Stimulated activated CD4-positive, alpha-beta T cell treated with anti-CD3 and anti-CD28 coated beads, Interleukin-1b, Interleukin-23, amount 100 ng/mL, for 1 hour (primary cell): ENCODE measurements at places on chromosomes 2 and 18.

DNA sequence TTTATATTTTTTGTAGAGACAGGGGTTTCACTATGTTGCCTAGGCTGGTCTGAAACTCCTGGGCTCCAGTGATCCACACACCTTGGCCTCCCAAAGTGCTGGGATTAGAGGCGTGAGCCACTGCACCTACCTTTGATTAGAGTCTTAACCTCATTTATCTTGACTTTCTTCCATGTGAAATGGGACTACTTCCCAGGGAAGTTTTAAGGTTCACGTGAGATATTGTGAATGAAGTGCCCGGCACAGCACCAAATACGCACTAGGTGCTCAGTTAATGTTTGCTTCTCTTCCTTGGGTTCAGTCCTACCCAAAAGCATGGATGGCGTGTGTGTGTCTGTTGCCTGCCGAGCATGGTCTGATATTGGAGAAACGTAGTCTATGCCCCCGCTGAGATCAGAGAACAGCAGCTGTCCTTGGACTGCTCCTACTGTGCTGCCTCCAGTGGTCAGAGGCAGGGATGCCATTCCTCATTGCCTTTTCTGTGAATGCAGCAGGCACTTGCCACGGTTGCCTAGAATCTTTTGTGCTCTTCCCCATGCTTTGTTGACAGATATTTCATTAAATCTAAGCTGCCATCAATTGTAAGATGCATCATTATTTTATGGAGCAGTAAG, 12.3 kb upstream of the TFCP2L1 start:
- no peak for DNase-seq

DNA sequence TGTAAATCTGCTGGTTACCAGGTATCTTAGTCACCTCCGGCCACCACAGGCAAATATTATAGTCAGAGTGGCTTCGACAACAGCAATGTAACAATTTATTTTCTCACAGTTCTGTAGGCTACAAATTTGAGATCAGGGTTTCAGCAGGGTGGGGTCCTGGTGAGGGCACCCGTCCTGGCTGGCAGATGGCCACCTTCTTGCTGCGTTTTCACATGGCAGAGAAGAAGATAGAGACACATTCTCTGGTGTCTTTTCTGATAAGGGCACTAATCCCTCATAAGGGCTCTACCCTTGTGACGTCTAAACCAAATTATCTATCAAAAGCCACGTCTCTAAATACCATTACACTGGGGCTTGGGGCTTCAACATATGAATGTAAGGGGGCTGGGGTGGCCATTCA, 843.2 kb upstream of the FANCL start:
- DNase-seq = no peak

DNA sequence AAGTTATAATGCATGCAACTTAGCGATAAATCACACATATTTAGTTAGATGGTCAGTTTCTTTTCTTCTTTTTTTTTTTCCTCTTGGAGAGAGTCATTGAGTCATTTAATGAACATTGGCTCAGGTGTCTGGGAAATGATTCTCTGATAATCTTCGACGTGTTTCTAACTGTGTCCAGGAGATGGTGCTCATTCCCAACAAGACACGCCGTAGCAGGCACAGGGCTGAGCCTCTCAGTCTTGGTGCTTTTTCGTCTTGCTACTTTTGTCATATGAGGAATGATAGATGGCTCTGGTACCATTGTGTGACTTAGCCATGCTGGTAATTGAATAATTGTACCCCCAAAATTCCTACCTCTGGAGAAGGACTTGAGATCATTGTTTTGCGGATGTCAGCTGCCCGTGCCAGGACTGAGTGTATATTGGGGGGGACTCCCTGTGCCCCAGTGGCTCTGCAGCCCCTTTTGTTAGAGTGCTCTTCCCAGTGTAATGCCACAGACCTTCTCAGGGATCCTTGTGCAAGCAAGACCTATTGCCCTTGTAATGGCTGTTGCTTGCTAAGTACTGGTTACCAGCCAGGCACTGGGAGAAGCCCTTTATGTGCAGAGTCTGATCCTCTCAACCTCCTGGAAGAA, 107.6 kb upstream of the CYRIA start:
- no peak for DNase-seq

- DNase-seq = no peak
These were observed 65.8 kb downstream of the RTP5 start for GRCh38 chr2:241935314-241935713.
